ENCODE measurements at places on chromosomes 2 and 18. TPM values are rescaled to one million over a fixed set of nuclear protein-coding genes. Genes with fewer than 3 reads are reported as not detected.

DSC2 gene
- 116 TPM for total RNA-seq

KANSL3 gene
- total RNA-seq: 18.1 TPM

HOXD13 gene
- not detected for total RNA-seq

ST3GAL5 gene
- 14.3 TPM for total RNA-seq

RBKS gene
- total RNA-seq: 0.78 TPM

INPP1 gene
- 16.4 TPM for total RNA-seq

SPEG gene
- total RNA-seq: 7.5 TPM

All from airway epithelial cell (primary cell).